ENCODE measurements at places on chromosomes 7 and 10.

- no peak for DNase-seq
These were observed 564.6 kb downstream of the KCNMA1 start for GRCh38 chr10:77072836-77073662.

- DNase-seq = no peak
These were observed 514.8 kb downstream of the TNS3 start for GRCh38 chr7:47066976-47067614.

- no peak for DNase-seq
These were observed 545.9 kb downstream of the GFRA1 start for GRCh38 chr10:115727129-115727528.

- no peak for DNase-seq
These were observed 237.7 kb upstream of the CCDC6 start for GRCh38 chr10:60144099-60144498.

DNA sequence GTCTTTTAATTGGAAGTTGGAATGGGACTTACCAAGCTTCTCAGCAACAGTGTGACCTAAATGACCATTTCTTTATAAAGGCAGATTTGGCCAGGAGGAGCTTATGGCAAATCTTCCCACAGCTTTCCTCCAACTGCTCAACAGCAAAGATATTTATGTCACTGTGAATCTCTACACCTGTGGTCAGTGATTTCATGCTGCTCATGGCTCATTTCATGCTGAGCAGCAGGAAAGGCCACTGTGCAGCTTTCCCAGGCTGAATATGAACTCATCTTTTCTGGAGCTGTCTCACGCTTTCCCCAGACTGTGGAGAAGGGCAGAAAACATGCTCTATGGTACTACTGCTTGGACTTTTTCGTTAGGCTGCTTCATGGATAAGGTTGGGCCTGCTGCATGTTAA is 29.8 kb downstream of the CALCR start:
- DNase-seq = no peak

- DNase-seq = peak; percentile 17
These were observed 52.3 kb upstream of the ZNF33B start for GRCh38 chr10:42690449-42691360.

DNA sequence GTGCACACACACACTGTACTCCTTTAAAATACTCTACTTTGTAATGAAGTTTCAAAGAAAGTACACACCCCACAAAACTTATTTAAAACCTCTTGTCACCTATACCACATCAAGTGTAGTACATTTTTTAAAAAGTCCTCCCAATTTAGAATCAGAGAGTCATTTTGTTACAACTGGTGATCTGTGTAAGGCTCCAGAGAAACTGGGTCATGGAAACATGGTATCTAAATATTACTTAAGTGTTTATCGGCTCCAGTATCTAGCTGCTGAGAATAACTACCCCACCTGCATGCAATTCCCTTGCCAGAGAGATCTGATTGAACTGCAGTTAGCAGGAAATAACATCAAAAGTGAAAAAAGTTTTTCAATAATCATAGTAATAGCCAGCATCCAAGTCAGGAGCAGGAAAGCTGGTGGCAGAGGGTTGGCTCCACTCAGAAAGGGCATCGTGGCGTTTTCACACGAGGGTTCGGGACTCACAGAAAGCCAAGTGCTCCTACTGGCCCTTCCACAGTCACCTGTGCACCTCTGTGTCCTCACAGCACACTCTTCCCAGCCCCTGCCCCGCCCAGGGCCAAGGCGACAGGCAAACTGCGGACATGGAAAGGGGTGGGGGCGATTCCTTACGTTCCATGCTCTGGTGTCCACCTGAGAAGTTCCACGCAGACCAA is 6.5 kb downstream of the RGS10 start:
- no peak for DNase-seq

- DNase-seq = no peak
These were observed 27.6 kb upstream of the MKRN1 start for GRCh38 chr7:140506788-140507464.

- DNase-seq = no peak
These were observed 101.2 kb downstream of the FANK1 start for GRCh38 chr10:125997586-125997985.

- no peak for DNase-seq
These were observed 1241.7 kb downstream of the TYW1 start for GRCh38 chr7:68238204-68238805.

- no peak for DNase-seq
These were observed 378.4 kb upstream of the PFKP start for GRCh38 chr10:2688958-2689357.

GRCh38 chr10:16952080-16952479 is 134.9 kb upstream of the RSU1 start:
- DNase-seq = no peak

GRCh38 chr7:85186521-85187241 is at the start of gene SEMA3D:
SEMA3D (minus strand) TSS chr7:85187056; CDS start chr7:85121891, 65,165 bp downstream.
- peak; percentile 76 for DNase-seq

DNA sequence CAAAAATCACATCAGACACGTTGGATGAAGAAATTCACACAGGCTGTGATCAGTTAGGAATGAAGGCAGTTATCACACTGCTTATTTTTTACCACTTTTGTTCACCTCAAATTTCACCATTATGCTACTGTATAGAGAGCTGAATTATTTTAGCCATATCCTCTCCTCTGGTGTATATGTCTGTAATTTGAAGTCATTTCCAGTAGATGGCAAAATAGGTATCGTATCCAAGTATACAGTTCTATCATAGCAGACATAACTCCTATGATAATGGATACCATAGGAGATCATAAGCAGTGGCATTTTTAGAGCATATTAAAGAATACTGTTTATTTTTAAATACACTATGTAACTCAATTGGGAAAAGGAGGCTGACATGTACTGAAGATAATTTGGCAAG is 909.7 kb downstream of the DNAJB9 start:
- no peak for DNase-seq

- no peak for DNase-seq
These were observed 123.3 kb downstream of the AOAH start for GRCh38 chr7:36600869-36601530.

- peak; percentile 39 for DNase-seq
These were observed 102.1 kb upstream of the ANLN start for GRCh38 chr7:36287371-36288241.

DNA sequence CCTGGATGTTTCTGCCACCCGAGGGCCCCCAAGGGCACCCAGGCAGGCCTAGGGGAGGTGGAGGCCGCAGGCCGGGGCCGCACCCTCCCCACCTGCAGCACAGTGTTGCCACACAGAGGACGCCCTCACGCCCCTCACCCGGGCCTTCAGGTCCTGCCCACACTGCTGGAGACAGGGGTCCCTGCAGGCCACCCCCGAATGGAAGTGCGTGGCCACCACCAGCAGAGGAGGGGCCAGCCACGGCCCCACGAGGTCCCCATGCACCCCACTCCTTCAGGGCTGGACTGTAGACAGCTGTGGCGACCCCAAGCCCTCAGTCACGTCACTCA is 35.4 kb downstream of the ADAP1 start:
- DNase-seq = no peak

GRCh38 chr10:104925232-104925851 is 284.3 kb downstream of the SORCS3 start:
- peak; percentile 16 for DNase-seq

- DNase-seq = no peak
These were observed 11.8 kb upstream of the MAP3K8 start for GRCh38 chr10:30422151-30422695.

- no peak for DNase-seq
These were observed 34.0 kb upstream of the DNMBP start for GRCh38 chr10:100043796-100044195.

Measured in HuH-7 (cell line).